ENCODE measurements at places on chromosomes 12 and 14. TPM values are rescaled to one million over a fixed set of nuclear protein-coding genes. Genes with fewer than 3 reads are reported as not detected.

DNA sequence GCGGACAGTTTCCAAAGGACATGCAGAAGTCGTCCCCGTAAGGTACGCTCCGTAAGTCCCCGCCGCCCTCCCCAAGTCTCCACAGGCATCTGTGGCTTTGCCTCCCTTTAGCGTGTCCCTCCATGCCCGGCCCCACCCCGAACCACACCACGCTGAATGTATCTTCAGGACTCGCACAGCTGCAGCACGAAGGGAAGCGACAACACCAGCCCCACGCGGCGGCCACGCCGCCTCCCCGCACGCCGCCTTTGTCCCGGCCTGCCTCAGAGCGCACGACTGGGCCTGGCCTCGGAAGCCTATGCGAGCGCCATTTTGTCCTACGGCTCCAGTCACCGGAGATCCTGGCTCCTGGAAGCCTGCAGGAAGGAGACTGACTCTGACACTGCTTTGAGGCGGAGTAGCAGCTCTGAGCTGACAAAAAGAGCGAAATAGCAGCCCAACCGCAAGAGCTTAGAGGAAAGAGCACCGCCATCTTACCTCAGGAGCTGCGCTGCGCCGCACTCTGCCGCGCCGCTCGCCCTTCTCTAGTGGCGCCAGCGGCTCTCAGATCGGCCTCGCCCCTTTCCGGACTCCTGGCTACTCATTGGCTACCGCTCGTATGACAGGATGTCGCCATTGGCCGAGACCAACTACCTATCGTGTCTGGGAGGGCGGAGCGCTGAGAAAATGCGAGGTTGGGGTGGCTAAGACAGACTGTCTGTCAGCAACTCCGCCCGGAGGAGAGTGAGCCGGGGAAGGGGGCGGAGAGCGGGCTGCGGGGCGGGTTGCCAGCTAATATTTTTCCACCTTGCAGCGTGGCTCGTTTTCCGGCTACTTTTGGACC is at the start of gene KANSL2:
KANSL2 (minus strand) TSS at position 529 of the 823 bp plus-strand sequence. CDS start 606 bp downstream, outside the sequence.
- peak; percentile 99 for DNase-seq

- DNase-seq, result no peak
These were observed 7.9 kb downstream of the HDAC7 start for GRCh38 chr12:47811581-47812484.

- no peak for DNase-seq
These were observed 11.6 kb downstream of the DLK1 start for GRCh38 chr14:100738269-100738691.

- DNase-seq, result no peak
These were observed 9.0 kb upstream of the HOXC6 start for GRCh38 chr12:54019091-54019811.

GRCh38 chr14:57405562-57405961 is 15.2 kb downstream of the NAA30 start:
- DNase-seq, result no peak

Gene GAPDH
- 1,145 TPM for total RNA-seq

DNA sequence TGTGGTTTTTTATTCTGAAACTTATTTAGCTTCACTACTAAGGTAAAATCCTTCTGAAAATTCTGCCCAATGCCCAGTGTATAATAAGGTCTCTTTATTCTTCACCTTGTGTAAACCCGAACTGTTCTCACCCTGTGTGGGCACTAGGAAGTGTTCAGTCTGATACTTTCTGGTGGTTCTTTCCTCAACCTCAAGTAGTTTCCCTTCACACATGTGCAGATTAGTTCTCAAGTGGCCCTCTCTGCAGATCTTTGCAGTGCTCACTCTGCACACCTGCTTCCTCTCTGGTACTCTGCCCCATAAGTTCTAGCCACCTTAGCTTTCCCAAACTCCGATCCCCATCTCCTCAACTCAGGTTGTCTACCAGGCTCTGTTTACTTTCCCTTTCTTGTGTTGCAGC is 61.6 kb downstream of the RAD51B start:
- no peak for DNase-seq

DNA sequence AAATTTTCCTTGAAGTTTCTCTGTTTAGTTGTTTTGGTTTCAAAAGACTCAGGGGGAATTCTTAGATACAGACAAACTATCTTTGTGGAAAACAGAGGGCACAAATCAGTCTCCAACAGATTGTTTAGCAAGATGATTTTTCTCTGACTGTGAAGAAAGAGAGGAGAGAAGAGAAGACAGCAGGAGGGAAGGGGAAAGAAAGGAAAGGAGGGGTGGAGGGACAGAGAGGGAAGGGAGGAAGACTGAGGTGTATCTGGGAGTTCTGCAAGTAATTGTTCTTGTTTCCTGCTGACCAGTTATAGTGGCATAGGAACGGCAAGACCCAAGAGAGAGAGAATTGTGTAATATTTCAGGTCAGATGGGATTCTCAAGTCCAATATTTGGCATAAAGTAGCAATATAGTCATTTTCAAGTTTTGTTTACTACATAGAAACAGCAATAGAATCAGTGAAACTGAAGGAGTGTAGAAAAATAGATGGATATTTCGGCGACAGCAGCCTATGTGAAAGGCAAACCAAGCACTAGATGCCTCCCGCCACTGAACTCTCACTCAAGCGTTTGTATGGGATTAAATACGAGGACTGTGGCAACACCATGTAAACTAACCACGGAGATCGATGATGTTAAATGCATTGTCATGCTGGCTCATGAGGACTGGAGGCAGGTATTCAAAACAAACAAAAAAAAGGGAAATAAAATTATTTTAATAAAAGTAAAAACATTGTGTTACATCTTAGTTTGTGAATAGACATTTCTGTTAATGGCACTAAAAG is 342.5 kb downstream of the SLC16A7 start:
- no peak for DNase-seq

DNA sequence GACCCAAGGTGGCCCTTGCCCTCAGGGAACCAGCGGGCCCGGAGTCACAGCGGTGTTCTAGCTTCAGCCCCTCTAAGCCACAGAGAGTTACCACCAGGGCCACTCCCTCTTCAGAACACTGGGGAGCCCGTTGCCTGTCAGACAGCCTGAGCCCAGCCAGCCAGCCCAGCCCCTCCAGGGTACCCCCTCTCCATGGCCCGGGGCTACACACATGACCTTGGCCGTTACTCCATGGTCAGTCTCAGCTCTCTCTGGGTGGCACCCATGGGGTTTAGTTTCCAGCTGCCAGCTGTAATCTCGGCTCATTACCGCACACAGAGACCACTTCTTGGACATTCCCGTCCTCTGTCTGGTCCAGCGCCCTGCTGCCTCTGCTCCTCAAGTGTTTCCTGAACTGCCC is 35.0 kb downstream of the PPP2R5C start:
- DNase-seq, result no peak

DNA sequence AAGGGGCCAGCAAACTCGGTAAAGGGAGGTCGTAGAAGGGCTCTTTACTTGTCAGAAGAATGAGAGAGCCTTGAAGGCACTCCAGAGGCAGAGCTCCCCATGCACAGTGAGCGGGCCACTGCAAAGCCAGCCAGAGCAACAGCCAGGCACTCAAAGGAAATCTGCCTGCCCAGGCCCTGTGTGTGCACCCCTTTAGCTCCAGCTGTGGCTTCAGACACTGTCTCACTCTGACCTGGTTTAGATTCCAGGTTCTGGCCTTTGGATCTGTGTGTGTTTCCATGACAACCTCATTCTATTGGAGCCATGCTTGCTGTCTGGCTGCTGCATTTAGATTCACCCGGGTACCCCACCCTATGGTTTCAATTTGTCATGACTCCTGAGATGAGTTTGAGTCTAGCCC is 170.3 kb downstream of the CAPZA3 start:
- DNase-seq, result no peak

GRCh38 chr14:33967138-33967537 is 16.3 kb upstream of the EGLN3 start:
- no peak for DNase-seq

DNA sequence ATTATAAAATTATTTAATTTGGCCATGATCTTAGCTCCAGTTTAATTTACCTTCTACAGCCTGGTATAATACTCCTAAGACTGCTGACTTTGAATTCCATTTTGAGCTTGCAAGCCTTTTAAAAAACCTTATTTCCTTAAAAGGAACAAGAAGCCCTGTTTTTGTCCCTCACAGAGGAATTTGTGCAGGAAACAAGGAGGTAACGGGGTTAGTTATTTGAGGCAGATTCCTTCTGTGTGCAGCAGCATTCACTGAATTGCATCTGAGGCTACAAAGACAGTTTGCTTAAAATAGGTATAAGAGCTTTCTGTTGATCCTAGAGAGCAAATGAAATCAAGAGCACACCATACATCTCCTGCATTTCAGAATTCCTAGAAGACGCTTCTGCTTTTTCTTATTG is 403.3 kb upstream of the PRICKLE1 start:
- DNase-seq, result no peak

DNA sequence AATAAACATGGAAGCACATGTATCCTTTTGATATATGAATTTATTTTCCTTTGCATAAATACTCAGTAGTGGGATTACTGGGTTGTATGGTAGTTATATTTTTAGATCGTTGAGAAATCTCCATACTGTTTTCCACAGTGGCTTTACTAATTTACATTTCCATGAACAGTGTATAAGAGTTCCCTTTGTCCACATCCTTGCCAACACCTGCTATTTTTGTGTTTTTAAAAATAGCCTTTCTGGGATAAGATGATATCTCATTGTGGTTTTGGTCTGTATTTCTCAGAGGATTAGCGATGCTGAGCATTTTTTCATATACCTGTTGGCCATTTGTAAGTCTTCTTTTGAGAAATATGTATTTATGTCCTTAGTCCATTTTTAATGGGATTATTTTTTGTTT is 329.2 kb upstream of the KITLG start:
- no peak for DNase-seq

DNA sequence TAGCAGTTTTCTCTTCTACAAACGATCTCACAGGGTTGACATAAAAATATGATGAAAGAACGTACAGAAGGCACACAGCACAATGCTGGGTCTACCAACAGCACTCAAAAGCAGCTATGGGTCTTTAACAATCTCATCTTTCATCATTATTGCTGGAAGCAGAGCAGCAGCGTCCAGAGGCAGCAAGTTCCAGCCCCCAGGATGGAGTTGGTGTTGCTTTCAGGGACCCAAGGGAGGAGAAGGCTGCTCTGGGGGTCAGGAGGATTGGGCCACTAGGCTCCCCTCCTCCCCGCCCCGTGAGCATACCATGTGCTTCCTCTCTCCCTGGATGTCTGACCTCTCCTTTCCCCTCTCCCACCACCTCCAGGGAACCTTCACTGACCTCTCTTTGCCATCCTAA is 13.3 kb downstream of the KCTD10 start:
- DNase-seq, result no peak

DNA sequence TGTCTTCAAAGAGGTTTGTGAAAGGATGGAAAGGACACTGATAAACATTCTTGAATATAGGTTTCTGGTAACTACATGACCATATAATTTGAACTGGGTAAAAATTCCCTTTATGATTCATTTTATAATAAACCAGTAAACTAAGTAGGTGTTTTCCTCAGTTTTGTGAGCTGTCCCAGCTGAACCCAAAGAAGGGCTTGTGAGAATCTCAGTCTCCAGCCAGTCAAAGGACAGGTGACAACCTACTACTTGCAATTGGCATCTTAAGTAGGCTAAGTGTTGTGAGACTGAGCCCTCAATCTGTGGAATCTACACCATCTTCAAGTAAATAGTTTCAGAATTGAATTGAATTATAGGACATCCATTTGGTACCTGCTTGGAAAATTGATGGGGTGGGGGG is 75.2 kb downstream of the MYF5 start:
- DNase-seq, result no peak

DNA sequence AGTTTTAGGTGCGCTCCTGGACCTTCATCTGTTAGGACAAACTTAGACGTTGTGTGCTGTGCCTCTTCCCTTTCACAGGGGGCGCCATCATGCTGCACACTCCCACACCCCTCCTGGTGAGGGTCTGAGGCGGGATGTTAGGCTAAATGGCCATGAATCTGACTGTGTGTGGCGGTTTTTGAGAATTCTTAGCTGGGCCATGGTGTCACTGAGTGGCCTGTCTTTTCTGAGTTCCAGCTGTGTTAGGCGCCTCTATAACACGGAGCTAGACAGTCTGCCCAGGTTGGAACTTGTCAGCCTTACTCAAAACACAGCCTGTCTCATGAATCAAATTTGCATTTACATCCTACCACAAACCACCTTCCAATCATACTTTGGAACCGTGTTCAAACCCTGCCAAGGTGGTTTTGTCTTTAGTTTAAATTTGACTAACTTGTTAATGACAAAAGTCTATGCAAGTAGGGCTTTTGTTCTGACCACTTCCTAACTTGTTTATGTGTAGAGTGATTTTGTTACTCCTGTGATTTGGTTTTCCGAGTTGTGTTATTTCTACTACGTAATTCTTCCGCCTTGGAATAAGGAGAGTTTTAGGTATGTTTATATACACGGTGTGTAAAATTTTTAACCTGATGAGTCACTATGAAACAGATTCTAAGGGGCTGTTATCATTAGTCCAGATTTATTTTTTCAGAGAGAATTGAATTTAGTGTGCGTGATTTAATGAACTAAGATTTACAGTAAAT is 19.6 kb downstream of the ACVR1B start:
- peak; percentile 44 for DNase-seq

- peak; percentile 58 for DNase-seq
These were observed at the start of gene RIPK3 for GRCh38 chr14:24339284-24340151. Gene RIPK3, minus strand, starts transcription at chr14:24339991. Its CDS starts 165 bp downstream, at chr14:24339826.

Gene CHGA
- total RNA-seq, result 0.20 TPM

- no peak for DNase-seq
These were observed 578 bp downstream of the ADAMTS20 start for GRCh38 chr12:43551279-43551970.

GRCh38 chr14:83556746-83557453 is 1973.0 kb upstream of the FLRT2 start:
- no peak for DNase-seq

DNA sequence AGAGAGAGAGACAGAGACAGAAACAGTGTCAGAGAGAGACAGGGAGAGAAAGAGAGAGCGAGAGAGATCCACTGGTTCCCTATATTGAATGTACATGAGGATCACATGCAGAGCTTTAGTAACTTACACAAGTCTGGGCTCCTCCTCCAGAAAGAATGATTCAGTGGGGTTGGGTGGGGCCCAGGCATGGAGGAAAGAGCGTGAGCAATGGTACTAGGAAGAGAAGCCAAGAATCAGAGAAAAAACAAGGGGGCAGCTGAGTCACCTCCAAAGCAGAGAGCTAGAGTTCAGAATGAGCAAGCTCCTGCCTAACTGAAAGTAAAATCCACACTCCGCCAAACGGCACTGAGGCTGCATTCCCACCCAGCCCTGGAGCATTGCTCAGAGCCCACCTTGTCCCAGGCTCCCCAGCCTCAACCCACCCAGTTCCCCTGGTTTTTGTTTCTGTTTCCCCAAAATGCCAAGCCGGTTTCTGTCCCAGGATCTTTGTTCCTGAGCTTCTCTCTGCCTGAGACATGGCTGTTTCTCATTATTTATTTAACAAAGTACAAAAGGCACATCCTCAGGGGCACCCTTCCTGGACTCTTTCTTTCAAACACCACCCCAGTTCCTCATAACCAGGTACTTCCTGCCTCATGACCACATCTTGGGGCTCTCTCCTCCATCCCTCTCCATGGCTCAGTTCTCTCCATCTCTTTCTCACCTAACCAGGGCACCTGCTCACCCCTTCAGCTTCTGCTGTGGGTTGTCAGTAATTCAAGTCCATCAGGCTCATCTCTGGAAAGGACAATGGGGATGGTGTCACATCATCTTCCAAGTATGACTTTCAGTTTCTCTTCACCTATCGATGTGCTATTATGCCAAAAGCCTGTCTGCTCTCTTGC is 670.3 kb upstream of the TBX3 start:
- no peak for DNase-seq

Measured in left lobe of liver (tissue), 2 donors.